ENCODE measurements at places on chromosomes 16 and 17.

DNA sequence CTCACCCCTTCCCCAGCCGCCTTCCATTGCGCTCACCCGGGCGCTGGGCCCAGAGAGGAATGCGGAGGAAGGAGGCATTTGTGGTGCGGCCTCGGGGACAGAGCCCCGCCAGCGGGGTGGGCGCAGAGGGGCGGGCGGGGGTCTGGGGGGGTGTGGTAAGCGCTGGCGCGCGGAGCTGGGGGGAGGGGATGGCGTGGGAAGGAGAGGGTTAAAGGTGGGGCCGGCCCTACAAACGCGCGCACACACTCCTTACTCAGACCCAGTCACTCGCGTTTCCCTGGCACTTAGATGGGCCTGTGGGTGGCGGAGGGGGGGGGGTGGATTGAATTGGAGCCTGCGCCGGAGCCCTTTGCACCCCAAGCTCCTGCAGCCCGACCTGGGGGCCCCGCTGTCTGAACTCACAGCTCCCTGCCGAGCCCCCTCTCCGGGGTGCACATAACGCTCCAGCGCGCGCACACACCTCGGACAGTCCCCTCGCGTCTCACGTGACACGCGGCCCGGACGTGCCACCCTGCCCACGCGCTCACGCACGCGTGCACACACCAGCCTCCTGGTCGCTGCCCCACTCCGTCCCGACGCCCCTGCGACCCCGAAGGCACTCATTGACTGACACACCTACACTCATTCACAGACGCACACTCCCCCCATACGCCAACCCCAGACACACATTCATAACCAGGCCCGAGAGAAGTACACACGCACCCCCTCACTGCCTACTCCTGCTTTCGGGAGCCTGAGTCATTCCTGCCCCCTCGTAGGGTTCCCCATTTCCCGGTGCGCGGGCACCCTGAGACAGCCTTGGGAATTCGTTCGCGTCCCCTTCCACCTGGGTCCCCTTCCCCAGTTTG lies 844 bp downstream of the TBKBP1 start:
- DNase-seq = no peak

DNA sequence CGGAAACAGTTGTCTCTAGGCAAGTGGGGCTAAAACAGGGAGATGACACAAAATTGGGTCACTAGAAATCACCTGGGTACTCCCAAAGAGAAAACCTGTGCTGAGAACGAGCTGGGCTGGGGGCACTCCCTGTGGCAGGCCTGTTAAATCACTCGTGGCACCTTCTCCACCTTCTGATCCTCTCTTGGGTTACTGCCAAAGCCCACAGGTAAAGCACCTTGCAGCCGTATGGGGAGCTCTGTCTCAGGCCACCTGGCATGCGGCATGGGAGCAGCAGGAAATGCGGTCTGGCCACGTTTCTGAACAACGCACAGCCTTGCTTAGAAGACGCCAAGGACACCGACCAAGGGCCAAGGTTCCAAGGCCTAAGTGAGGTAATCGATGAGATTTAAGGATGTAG lies 21.5 kb upstream of the ICAM2 start:
- no peak for DNase-seq

- DNase-seq = peak; percentile 59
These were observed at the start of gene TMEM106A for GRCh38 chr17:43211480-43212402. TSS of gene TMEM106A (plus strand) at chr17:43211875. CDS start at chr17:43213042, 1,167 bp downstream.

GRCh38 chr17:16491131-16491702 lies 776 bp downstream of the LRRC75A start:
- DNase-seq = no peak

GRCh38 chr17:1736348-1737281 lies 6.1 kb upstream of the SERPINF2 start:
- DNase-seq = no peak

DNA sequence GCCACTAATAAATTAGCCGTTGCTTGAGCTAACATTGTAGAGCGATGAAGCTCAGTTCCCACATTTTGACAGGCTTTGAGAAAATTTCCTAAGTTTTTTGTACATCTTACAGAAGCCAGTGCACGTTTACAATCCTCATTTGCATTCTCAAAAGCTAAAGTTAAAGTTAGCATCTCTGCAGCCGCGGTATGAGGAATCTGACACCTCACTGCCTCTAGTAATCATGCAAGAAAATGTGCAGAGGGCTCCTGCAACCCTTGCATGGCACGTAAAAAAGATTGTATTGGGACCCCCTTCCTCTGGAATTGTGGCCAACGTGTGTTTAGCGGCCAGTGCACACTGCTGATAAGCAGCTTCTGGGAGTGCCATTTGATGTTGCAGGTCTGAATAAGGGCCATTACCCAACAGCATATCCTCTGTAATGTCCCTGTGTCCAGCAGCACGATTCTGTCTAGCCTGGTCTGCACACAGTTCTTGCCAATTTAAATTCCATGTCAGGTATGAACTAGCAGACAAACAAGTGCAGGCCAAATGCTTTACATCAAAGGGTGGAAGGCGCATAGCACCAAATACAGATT lies 12.4 kb upstream of the ZNF689 start:
- DNase-seq = no peak

- no peak for DNase-seq
These were observed 442 bp downstream of the ABCC3 start for GRCh38 chr17:50634915-50635731.

- no peak for DNase-seq
These were observed 4.4 kb downstream of the ASGR1 start for GRCh38 chr17:7174603-7175326.

GRCh38 chr16:17357307-17358062 lies 113.3 kb downstream of the XYLT1 start:
- DNase-seq = no peak

DNA sequence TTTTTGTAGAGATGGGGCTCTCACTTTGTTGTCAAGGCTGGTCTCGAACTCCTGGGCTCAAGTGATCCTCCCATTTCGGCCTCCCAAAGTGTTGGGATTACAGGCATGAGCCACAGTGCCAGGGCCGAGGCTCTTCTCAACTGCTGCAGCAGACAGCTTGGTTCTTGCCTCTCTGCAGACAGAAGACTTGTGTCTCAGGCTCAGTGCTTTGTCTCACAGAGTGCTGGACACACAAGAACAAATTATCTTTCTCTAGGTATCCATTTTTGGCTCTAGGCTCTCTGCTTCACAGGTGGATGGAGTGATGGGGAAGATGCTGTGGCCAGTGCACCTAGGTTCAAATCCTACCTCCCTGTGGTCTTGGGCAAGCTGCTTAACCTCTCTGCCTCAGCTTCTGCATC lies 80.8 kb upstream of the RNU2-1 start:
- no peak for DNase-seq

Data from activated gamma-delta T cell treated with anti-CD3 and anti-CD28 coated beads, Interleukin-2, amount 50 U/mL, for 16 hours (primary cell).